ENCODE measurements at places on chromosomes 16 and 17.

DNA sequence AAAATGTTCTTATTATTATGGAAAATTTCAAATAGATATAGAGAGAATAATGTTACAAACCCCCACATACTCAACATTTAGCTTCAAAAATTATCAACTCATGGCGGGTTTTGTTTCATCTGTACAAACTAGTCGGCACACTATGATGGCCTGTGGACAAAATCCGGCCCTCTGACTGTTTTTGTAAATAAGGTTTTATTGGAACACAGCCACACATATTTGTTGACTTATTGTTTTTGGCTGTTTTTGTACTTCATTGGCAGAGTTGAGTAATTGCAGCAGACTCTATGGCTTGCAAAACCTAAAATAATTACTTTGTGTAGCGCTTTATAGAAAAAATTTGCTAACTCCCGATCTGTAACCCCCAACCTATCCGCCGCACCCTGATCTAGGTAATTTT is 41.4 kb upstream of the CLEC18A start:
- DNase-seq = no peak

DNA sequence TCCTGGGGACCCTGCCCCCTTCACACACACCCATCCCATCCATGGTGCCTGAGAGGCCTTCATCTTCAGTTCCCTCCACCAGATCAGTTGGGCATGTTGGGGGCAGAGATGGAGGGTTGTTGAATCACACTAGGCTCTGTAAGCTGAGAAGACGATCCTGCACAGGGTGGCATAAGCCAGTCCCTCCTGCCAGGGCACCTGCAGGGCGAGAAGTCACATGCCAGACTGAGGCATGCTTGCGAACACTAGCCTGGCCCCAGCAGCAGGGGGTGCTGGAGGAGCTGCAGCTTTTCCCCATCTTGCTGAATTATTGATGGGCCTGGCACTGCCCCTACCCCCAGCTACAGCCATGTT is 6.1 kb upstream of the TBX2 start:
- no peak for DNase-seq

DNA sequence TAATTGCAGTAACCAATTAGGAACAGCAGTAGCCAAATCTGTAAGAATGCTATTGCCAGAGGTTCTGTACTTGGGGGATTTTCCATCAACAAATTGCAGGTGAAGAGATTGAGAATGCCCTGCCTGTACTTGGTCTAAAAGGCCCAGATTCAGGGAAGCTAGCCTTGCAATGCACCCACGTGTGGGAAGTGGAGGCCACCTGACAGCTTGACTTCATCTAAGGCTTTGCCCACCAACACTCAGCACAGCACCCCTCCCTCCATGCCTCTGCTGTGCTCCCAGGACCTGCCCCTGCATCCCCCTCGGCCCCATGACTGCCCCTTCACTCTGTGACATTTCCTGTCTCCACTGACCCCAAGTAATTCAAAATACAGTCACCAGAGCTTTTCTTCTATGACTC is 79.1 kb upstream of the CDH5 start:
- peak; percentile 20 for DNase-seq

DNA sequence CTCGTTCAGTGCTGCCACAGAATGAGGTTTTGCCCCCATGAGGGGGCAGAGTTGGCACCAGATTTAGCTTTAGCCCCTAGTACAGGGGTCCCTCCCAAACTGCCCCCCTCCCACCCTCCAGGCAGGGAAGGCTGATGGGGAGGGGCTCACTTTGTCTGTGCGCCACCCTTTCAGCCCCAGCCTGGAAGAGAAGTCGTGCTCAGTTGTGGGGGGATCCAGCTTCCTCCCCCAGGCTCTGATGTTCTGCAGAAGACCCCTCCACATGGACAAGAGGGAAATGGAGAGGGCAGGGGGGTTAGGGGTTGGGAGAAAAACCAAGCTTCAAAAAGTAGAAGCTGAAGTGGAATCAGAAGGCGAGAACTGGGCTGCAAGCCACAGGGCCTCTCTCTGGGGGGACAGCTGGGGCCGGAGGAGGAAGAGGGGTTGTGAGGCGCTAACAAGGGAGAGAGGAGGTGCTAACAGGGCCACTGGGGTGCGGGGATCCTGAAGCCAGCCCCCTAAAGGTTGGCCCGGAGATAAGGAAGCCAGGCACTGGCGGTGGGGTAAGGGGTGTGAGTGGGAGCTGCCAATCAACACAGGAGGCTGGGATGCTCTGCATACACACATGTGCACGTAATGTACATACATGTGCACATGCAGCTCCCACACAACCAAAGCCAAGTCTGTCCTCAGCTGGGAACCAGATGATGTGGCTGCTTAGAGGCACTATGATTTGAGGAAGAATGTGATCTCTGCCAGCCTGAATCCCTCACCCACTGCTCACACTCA is 7.0 kb upstream of the TMEM92 start:
- peak; percentile 64 for DNase-seq

DNA sequence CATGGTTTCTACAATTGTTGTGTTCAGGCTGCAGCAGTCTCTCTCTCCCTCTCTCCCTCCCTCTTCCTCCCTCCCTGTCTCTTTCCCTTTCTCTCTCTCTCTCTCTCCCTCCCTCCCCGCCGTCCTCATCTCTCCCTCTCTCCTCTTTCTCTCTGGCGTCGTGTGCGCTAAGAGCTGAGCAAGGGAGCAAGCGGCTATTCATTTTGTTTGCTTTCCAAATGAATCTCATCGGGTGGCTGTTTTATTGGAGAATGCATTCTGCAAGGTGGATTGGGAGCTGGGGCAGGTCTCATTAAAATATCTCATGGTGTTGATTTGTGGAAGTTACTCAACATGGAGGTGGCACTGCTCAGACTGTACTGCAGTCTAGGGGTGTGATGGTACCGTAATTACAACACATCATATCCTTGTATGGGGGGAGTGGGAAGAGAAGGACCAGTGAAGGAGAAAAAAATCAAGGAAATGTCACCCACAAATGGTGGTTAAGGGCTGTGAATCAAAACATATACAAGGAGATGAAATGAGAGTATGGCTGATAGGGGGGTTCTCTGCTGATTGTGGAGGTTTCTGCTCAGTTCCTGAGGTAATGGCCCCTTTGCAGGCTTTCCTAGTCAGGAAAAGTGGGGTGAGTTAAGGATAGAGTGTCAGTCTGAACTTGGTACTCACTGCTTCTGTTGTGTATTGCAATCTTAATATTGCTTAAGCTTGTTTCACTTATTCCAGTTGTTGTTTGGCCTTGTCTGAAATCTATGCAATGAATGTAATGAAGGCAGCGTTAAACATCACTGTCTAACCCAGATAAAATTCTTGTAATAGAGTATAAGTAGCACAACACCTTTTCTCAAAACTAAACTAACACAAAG is 2.7 kb downstream of the MSL1 start:
- no peak for DNase-seq

DNA sequence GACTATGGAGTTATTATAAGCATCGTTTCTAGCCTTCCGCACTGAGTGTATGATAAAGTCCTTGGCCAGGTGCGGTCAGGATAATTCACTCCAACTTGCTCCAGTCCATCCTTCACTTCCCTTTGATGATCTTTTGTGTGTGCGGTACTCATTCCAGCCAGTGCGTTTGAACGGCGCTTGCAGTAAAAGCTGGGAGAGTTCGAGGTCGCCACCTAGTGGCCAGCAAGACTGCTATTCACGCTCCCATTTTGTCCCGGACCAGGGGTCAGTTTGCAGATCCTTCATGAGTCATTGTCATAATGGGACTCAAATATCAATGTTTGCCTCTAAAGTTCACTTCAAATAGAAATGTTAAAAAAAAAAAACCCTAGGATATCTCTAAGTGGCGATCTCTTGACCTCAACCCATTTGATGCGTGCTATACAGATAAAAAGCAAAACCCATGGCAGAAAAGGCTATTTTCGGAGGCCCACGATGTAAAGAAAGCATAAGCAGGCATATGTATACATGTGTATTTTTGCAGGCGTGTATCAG is 417.1 kb downstream of the TMEM114 start:
- no peak for DNase-seq

GRCh38 chr16:57649443-57649751 is 18.7 kb upstream of the ADGRG3 start:
- no peak for DNase-seq

DNA sequence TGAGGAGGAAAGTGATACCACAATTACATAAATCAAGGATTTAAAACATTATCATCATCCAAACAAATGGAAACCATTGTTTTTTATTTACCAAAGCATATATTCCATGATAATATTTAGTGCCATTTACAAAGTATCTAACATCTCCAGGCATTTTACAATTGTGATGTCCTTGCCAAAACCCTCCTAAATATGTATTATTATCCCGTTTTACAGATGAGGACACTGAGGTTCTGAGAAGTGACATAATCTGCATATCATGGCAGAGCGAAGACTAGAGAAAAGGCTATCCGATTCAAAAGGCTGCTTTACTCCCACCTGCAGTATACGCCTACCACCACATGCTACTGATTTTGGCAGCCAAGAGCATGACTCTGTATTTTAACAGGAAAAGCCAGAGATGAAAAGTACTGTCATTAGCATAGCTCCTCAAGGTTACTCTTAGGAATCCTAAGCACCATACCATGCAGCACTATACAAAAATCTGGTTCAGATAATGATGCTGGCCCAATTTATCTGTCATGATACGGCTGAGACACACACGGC is 301.4 kb downstream of the CA10 start:
- no peak for DNase-seq

DNA sequence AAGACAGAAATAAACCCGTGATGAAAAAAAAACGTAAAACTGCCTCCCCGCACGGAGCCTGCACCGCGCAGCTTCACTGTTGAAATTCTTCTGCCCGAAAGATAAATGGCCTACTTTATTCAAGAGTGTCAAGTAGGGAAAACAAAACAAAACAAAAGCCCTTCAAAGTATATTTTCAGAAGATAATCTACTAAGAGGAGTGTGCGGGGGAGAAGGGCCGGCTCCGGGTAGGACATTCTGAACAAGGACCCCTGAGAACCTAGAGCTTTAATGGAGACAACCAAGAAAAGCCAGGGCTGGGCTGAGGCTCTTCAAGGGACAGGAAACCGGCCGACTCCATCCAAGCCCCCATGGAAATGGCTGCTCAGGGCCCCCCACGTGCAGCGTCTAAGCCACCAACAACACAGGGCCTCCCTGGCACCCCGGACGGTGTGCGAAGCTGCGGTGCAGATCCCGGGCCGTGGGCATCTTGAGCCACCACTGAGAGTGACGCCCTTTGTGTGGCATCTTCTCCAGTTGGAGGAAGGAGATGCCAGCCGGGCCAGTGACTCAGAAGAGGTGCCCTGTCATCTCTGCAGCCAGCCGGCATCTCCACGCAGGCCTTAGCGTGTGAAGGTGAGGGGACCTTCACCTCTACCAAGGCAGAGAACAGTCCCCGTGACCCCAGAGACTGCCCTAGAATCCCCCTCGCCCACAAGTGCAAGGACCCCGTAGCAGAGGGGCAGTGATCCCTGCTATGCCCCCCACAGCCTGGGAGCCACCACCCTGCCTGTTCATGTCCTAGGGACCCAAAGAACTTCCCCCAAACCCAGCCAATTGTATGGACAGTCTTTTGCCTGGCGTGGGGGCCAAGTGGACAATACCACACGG is 250.8 kb downstream of the C16orf95 start:
- peak; percentile 53 for DNase-seq

GRCh38 chr16:70600730-70601129 is 45.6 kb upstream of the IL34 start:
- no peak for DNase-seq
